ENCODE measurements at places on chromosomes 1 and 21. TPM values are rescaled to one million over a fixed set of nuclear protein-coding genes. Genes with fewer than 3 reads are reported as not detected.

GRCh38 chr1:153368495-153368894, 6.9 kb downstream of the S100A12 start:
- DNase-seq: no peak

- DNase-seq: no peak
These were observed 120.0 kb upstream of the ZC3H11B start for GRCh38 chr1:219732814-219733491.

GRCh38 chr1:248817065-248817464, 8.7 kb downstream of the SH3BP5L start:
- DNase-seq: no peak

DNA sequence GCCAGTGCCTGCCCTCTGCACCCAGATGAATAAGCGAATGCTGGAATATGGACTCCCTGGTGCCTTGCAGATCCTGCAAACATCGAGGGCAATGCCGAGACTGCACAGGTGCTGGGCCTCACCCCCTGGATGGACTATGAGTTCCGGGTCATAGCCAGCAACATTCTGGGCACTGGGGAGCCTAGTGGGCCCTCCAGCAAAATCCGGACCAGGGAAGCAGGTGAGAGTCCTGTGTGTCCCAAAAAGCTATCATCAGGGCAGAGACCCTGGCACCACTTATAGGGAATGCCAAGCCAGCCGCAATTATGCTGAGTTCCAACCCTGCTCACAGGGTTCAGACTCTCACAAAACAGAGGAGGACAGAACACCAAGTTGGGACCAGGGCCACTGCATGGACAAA, 17.2 kb downstream of the TMEM81 start:
- DNase-seq: peak; percentile 59

GRCh38 chr1:66337249-66337648, 196.7 kb upstream of the SGIP1 start:
- no peak for DNase-seq

GRCh38 chr1:210092366-210092765, 140.2 kb upstream of the SERTAD4 start:
- DNase-seq: no peak

Gene TMIGD3
- not detected for total RNA-seq

Gene OLFML2B
- total RNA-seq: 5.2 TPM

GRCh38 chr1:2930913-2931723, 90.1 kb upstream of the ACTRT2 start:
- DNase-seq: no peak

Gene RGS16
- 0.40 TPM for total RNA-seq

Gene C1QA
- 9.9 TPM for total RNA-seq

Measured in suprapubic skin (tissue), 4 donors.